ENCODE measurements at places on chromosomes 7 and 10.
A peak's percentile ranks its signal among the peaks of the same experiment; 100 is the strongest.

- peak; percentile 30 for DNase-seq
Observed at GRCh38 chr10:5551531-5552375, 27.0 kb downstream of the CALML3 start.

DNA sequence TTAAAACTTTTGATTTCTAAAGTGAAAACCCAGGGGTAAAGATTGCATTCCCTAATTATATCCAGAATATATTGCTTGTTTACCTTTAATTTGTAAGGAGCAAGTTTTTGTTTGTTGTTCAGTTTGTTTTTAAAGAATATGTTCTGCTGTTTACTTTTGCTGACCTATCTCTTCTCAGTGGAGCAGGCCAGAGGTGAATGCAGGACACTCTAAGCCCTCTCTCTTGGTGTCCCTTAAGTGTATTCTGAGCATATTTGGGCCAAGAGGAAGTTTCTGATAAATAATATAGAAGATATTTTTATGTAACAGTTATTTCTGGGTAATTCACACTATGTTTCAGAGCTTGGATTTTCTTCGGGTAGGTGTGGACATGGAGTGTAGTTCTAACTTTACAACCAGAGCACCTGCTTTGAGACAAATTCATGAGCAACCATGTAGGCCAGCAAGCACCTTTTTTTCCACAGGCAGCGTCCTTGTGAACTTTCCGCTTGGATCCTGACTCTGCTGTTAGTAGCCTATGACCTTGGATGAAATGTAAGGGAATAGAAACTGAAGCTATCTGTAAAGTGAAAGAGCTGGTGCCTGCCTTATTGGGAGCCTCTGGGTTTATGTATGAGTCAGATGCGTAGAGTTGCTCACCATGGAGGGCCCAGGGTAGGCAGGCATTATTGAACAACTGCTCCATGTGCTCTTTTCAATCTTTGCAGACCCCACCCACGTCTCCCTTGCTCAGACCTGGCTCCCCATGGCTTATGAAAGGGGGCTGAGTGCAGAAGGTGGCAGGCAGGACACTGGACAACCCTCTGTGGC is 16.1 kb downstream of the OGDH start:
- no peak for DNase-seq

- no peak for DNase-seq
Observed at GRCh38 chr10:11881477-11882417, 58.6 kb downstream of the PROSER2 start.

GRCh38 chr7:43476896-43477295 is 106.0 kb upstream of the STK17A start:
- DNase-seq: no peak

GRCh38 chr7:148022832-148023231 is 567.7 kb upstream of the C7orf33 start:
- no peak for DNase-seq

DNA sequence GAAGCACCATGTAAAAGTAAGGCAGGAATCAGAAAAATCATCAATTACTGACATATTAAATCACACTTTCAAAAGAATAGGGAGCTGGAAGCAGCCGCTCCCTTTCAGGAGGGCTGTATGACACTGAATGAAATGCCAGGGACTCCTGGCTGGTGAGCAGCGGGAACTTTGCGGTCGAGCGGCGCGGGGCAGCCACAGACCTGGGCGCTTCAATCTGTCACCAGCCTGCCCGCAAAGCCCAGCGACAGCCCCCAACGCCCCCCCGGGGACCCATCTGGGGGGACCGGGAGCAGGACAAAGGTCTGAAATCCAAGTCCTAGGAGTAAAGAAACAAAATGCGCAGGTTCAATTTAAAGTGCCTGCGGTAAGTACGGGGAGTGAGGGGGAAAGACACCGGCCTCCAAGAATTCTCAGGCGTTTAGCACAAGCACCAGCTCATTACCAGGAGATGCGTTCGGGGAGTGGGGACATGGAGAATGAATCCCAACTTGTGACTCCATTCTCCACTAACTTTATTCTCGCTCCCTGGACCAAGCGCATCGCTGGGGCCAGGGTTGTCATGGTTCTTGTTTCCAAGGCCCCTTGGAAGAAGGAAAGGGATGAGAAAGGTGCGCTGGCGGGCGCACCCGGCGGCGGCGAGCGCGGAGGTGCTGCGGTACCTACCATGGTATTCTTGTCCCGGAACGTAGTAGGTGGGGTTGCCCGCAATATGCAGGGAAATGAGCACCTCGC is 824 bp downstream of the RELN start:
- no peak for DNase-seq

- no peak for DNase-seq
Observed at GRCh38 chr7:140646931-140647647, 6.5 kb upstream of the DENND2A start.

DNA sequence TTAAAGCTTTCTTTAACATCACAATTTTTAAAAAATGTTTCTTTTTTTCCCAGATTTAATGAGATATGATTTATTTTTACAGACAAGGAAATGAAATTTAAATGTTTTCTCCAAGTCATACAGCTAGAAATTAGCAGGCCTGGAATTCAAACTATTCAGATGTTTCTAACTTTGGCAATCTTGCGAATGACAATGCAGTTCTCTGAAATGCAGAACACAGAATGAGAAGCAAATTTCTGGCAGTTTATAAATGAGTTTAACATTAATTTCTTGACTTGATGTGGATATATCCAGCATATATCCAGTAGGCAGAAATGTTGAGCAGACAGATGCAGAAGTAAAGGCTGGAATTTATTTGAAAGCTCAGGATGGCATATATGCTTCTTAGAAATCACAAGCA is 227.5 kb downstream of the THSD7A start:
- no peak for DNase-seq

DNA sequence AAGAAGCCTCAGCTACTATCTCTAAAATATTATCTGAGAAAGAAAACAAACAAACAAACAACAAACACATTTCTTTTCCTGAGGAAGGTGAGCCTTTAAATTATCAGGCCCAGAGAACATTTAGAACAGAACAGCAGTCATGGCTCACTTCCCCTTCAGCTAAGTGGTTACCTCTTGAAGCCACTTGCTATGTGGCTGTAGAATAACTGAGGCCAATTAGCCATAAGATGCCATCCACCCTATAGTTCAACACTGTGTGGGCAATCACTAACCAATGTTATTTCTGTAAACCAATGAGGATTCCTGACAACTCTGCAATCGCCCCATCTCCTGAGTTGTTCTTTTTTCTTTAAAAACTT is 3.7 kb upstream of the UPP1 start:
- DNase-seq: no peak

DNA sequence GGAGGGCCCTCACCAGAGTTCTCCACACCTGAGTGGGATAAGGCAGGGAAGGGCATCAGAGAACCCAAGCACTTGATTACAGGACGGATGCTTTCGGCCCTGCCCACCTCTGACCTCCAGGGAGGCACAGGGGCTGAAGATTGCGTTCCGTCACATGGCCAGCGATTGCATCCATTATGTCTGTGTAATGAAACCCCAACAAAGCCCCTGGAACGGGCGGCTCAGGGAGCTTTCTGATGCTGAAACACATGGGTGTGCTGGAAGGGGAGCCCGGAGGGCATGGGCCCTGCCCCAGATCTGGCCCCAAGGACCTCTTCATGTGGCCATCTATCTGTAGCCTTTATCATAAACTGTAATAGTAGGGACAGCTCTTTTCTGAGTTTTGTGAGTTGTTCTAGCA is 117.2 kb downstream of the PTPN20 start:
- no peak for DNase-seq

DNA sequence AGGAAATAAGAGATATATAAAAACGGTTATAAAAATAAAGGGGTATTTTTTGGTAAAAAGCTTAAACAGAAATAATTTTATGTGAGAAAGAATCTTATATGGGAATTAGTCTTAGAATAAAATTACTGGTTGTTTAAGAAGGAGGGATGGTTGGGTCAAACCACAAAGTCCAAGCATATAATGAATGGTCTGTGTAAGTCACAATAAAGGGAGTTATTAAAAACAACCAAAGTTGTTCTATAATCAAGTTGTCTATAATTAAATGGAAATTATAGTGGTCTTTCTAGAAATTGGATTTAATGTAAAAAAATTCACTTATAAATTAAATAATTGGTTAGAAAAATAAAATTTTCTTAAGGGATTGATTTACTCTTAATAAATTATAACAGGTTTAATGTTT is 304.8 kb downstream of the POM121L12 start:
- no peak for DNase-seq

DNA sequence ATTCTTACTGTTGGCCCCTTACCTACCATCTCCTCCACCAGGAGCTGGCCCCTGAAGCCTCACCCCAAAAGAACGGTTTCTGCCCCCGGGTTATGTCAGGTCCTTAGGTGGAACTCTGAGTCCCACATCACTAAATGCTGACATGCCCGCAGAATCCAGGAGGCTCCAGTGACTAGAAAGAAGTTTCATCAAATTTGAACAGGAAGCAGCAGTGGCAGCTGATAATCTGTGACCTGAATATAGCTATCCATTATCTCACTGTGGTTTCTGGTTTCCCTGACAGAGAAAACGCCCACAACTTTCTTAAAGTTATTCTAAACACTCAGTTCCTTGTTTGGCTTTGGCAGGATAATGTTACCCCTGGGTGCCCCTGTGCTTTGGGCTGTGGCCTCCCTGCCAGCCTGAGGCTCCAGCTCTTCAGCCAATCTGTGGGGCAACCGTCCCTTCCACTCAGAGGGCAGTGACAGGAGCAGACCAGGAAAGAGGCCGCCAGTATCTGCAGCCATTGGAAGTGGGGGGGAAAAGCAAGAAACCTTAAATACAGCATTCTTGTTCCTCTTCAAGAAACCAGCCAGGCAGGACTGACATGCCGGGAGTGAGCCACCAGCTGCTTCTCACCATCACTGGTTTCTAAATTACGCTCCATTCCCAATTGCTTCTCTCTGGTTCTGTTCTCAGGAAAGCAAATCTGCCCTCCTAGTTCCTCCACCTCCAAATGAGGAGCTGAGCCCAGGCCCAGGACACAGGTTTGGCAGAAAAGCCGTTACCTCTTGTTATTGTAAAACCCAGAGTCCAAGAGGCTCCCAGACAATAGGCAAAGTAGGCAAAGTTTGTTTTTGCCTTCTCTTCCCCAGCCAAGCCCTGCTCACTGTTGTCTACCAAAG is 41.2 kb upstream of the VCL start:
- no peak for DNase-seq

GRCh38 chr10:10125676-10126075 is 892.0 kb upstream of the CELF2 start:
- DNase-seq: no peak

GRCh38 chr7:134129856-134130523 is 2.9 kb downstream of the LRGUK start:
- DNase-seq: no peak

DNA sequence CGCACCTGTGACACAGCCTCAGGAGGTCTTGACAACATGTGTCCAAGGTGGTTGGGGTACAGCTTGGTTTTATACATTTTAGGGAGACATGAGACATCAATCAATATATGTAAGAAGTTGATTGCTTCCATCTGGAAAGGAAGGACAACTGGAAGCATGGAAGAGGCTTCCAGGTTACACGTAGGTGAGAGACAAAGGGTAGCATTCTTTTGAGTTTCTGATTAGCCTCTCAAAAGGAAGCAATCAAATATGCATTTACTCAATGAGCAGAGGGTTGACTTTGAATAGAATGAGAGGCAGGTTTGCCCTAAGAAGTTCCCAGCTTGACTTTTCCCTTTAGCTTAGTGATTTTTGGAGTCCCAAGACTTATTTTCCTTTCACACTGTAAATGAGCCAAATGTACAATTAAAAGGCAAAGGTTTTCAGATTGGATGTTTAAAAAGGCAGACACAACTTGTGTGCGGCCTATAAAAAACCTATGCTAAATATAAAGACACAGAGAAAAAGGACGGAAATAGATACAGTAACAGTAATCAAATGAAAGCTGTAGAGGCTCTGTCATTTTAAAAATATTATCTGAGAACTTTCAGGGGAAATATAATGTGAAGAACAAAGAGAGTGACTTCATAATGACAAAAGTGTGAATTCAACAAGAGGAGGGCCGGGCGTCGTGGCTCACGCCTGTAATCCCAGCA is 65.7 kb upstream of the LANCL2 start:
- DNase-seq: no peak

GRCh38 chr10:77513220-77513619 is 124.4 kb downstream of the KCNMA1 start:
- DNase-seq: no peak

- DNase-seq: no peak
Observed at GRCh38 chr7:118006979-118007378, 133.7 kb upstream of the CTTNBP2 start.

DNA sequence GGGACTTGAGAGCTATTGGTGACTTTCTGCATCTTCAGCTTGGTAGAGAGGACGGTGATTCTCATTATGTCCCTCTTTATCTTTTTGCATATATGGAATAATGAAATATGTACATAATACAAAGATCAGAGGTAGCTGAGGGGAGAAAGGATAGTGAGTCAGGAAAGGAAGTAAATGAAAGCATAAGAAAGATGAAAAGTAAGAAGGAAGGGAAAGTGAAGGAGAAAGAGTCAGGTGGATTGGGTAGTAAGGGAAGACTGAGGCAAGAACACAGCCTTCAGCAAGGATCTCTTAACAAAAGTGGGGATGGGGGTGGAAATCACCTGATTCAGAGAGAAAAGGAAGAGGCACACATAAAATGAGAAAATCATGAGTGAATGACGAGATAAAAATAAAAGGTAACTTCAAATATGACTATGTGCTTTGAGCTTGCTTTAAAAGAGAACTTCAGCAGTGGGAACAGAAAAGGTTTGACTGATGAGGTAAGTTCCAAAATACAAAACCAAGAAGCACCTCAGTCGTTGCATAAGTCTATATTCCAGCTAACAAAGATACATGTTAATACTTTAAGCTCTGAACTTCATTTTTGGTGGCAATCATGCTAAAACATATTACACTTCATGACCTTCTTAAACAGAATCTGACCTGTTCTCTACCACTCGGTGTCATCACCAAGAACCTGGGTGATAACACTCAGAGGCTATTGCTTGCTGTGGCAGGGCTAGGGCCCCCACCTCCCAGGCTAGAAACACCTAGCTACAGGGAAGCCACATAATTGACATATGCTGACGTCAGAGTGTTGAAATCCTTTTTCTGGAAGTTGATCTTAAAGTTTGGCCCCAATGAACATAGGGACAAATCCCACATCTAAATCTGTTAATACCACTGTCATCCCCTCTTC is 32.9 kb downstream of the NRCAM start:
- no peak for DNase-seq

DNA sequence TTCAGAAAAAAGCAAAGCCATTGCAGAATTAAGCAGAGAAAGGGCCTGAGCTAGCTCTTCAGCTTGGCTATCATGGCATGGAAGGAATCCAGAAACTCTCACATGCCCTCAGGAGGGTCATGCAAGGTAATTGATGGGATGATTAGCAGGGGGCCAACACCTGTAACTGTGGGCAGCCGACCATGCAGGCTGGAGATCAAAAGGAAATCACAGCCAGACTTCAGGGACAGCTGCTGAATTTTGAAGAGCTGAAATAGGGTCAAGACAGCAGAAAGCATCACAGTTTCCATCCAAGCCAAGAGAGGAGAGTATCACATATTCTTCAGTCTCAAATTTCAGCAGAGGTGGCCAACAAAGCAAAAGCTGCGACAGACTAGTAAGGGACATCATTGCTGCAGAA is 239.6 kb upstream of the STEAP1 start:
- DNase-seq: no peak

DNA sequence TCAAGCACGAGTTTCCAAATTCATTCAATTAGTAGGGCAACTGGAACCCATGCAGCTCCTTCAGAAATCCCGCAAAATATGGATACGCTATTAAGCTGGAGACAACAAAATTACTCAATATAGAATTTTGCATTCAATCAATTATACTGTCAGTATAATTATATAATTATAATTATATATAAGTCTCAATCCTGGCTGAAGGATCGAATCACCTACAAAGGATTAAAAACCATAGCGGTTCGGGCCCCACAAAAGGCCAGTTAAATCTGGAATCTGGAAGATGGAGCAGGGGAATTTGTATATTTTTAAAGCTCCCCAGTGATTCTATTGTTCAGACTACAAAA is 55.7 kb downstream of the FHIP2A start:
- DNase-seq: no peak
